ENCODE measurements at places on chromosomes 1 and 21.

GRCh38 chr1:46343705-46344104 lies 3.1 kb downstream of the NSUN4 start:
- DNase-seq = no peak

DNA sequence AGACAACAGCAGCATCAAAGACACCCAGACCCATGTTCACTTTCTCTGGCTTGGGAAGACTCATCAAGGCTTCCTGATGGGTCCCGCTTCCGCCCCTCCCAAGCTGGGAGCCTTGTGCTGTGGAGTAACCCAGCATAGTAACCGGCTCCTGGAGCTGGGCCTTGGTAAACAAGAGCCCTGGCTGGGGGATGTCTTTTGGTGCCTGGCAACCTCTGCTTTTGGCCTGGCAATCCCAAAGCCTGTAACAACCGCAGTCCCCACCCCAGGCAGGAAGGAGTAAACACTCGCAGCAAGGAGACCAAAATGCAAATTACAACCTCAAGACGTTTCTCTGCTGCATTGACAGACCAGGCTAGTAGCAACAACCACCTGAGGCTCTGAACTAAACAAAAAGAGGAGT lies 16.9 kb upstream of the THRAP3 start:
- DNase-seq = no peak

GRCh38 chr1:101316799-101317198 lies 80.0 kb downstream of the S1PR1 start:
- no peak for DNase-seq

DNA sequence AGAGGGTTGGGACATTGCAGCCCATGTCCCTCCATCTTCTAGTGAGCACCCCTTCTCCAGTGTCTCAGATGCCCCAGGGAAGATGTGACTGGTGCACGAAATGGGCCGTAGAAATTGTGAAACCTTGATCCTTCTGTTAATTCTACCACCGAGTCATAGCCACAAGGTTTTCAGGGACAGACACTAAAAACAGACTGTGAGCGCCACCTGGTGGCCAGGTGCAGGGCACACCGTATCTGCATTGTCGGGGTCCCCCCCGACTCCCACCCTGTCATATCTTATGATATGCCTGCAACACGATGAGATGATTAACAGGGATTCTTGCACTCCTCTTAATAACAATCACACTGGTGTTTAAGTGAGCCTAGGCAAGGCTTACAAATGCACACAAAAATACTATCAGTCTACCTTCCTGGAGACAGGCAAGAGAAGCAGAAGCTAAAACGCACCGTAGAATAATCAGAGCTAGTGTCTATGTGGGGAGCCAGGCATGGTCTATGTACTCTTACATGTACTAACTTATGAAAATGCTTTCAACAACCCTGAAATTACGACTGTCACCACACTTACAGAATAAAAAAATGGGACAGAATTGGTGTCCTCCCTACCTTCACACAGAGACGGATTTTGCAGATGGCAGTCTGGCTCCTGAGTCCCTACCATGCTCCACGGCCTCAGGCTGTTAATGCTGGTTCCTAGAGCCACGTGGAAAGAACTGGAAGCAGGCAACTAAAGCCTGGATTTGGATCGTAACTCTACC lies 57.9 kb downstream of the FHAD1 start:
- DNase-seq = no peak

- no peak for DNase-seq
Measured at GRCh38 chr21:29321217-29321616, 22.5 kb downstream of the BACH1 start.

GRCh38 chr1:1357871-1358432 lies 403 bp downstream of the MXRA8 start:
- no peak for DNase-seq

GRCh38 chr1:76285578-76286135 lies 211.1 kb downstream of the ST6GALNAC3 start:
- no peak for DNase-seq

GRCh38 chr1:186443638-186444037 lies 17.3 kb downstream of the PDC start:
- DNase-seq = no peak

- no peak for DNase-seq
Measured at GRCh38 chr1:152247316-152247715, 23.3 kb upstream of the HRNR start.

DNA sequence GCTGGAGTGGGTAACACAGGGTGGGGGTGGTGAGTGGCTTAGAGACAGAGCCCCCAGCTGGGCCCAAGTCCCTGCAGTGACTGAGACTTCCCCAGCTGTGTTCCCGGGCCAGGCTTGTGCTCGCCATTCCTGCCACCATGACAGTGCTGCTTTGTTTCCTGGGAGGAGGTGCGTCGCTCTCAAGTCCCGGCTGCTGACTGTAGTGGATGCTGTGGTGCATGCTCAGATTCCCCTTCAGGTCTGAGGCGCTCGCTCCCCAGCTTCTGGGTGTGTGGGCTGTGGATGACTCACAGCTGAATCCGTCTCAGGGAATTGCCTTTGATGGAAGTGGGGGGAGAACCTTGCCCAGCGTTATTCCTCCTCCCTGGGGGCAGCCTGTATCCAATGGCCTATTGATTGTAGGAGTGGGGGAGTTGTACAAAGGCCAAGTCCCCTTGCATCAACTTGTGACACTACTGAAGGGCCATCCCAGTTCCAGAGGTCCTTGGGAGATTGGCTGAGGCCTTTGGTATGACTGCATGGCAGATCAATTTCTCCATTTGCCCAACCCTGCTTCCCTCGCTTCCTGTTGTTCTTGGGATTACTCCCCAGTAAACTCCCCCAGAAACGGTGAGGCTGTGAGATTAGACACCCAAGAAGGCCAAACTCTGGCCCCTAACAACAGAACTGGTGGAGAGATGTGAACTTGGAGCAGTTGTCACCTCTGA lies 17.8 kb upstream of the POU3F1 start:
- DNase-seq = no peak

- DNase-seq = no peak
Measured at GRCh38 chr21:38995731-38996130, 187.5 kb downstream of the PSMG1 start.

DNA sequence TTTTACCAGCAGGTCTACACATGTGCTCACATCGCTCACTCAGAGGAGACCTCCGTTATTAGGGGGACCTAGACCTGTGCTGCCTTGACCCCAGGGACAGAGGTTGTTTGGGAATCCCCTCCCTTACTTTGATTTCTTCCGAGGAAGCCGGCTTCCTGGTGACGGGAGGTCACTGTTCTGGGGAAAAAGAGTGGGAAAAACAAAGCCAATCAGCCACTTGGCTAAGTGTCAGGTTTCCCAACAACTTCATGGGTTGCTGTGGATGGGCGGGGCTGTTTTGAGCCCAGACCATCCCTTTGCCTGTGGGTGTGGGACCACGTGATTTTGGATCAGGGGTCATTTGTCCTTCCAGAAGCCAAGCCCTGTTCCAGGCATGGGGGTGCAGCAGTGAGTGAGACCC lies 7.1 kb upstream of the KCNAB2 start:
- no peak for DNase-seq

GRCh38 chr1:221576268-221576667 lies 165.6 kb downstream of the DUSP10 start:
- no peak for DNase-seq

DNA sequence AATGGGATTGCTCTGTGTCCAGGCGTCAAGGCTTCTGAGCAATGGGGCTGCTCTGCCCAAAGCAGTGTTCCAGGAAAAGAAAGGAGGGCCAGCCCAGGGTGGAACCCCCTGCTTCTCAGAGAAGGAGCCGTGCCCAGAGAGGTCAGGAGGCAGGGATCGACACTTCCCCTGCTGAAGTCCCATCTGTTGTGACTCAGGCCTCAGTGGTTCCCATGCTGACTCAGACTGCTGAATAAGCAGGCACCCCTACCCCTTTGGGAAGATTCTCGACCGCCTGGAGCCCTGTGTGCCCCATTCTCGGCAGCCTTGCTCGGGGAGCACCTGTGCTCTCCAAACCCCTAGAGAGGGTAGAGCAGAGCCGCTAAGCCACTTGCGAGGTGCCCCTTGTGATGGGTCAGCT lies 23.9 kb downstream of the PKP1 start:
- no peak for DNase-seq

DNA sequence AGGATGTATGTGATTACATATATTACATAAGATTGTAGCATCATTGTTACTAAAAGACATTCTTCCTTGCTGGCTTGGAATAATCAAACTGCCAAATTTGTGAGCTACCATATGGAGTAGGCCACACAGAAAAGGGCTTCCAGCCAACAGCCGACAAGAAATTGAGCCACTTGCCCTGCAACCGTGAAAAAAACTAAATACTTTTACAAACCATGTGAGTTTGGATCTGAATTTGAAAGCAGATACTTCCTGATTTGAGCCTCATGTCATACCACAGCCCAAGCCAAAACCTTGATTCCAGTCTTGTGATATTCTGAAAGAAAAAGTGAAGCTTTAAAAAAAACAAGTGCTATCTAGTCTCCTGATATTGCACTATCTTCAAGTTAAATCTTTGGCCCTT lies 55.6 kb upstream of the PRMT6 start:
- DNase-seq = no peak

GRCh38 chr1:198858033-198858432 lies 219.2 kb downstream of the PTPRC start:
- DNase-seq = no peak

DNA sequence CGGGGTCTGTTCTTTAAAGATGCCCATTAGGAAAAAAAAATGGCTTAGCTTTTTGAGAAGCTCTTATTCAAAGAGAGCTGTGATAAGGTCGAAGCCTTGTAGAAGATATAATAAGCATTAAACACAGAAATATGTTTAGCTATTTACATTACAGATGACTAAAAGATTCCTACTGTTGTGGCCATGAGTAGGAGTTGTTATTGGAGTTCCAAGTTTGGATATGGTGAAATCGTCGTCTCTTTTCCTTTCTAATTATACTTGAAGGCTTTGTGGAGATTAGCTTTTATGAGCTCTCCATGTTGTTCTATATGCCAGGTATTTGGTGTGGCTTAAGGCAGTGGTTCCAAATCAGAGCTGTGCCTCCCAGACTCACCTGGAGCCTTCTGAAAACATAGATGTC lies 79.9 kb upstream of the LAMC2 start:
- DNase-seq = no peak

DNA sequence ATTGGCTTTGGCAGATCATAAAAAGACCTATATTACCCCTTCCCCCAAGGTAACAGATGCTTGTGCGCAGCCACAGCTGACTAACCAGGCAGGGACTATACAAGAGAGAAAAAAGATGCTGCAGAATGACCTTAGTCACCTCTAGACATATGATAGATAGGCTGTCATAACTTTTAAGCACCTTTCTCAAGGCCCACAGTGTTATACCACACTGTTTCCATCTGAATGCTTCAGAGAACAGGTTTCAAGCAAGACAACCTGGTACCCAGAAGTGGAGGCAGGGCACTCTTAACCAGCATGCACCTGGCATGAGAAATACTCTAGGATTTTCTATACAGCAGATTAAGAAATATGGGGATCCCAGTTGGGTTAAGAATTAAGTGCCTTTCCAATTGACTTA lies 12.8 kb upstream of the OVAAL start:
- no peak for DNase-seq

GRCh38 chr21:25462517-25462971 lies 144.7 kb downstream of the MRPL39 start:
- no peak for DNase-seq

GRCh38 chr1:24987875-24988557 lies 57.9 kb upstream of the RUNX3 start:
- DNase-seq = no peak

DNA sequence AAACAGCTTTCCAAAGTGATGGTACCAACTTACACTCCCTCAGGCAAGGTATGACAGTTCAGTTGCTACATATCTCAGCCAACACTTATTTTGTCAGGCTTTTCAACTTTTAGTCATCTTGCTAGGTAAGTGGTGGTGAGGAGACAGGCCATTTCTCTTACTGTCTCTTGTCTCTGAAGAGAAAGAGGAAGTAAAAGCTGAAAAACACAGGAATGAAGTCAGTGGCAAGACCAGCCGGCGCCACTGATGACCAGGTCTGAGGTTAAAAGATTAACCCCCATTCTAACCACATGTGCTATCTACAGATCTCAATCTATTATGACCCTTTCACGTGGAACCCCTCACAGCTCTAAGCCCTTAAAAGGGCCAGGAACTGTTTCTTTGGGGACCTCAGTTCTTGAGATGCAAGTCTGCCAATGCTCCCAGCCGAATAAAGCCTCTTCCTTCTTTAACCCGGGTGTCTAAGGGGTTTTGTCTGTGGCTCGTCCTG lies 4.2 kb downstream of the ADCY10 start:
- DNase-seq = no peak

- no peak for DNase-seq
Measured at GRCh38 chr21:32370998-32371766, 21.6 kb downstream of the URB1 start.

- DNase-seq = no peak
Measured at GRCh38 chr21:42193131-42193671, 25.7 kb upstream of the ABCG1 start.

DNA sequence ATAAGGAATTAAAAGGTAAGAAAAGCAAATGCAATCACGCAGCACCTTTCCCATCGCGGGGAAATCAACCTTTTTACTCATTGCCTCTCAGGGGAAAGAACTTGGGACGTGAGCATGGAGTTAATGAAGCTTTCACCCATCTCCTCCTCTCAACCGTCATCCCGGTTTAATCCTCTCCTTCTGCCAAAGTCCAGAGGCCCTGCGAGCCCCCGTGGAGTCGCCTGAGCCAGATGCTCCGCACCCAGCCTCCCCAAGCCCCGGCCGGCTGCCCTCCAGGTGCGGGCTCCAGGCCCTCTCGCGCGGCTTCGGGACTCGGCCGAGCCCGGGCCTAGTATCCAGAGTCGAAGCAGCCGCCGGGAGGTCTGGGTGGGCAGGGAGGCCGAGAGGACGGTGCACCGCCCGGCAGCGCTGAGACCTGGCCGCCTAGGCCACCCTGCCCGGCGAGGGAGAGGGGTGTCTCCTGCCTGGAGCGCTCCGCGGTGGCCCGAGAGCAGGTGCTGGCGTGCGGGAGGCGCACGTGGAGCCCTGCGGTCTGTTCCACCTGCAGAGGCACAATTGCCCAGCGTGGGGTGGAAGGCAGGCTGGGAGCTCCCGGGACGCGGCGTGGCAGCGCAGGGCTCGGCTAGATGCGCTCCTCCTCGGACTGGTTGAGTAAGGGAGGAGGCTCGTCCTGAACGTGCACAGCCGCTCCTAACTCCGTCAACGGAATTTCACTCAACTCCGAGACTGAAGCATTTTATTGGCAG lies 218.5 kb downstream of the SDCCAG8 start:
- DNase-seq = no peak

GRCh38 chr1:210695026-210695425 lies 366.3 kb downstream of the HHAT start:
- no peak for DNase-seq

DNA sequence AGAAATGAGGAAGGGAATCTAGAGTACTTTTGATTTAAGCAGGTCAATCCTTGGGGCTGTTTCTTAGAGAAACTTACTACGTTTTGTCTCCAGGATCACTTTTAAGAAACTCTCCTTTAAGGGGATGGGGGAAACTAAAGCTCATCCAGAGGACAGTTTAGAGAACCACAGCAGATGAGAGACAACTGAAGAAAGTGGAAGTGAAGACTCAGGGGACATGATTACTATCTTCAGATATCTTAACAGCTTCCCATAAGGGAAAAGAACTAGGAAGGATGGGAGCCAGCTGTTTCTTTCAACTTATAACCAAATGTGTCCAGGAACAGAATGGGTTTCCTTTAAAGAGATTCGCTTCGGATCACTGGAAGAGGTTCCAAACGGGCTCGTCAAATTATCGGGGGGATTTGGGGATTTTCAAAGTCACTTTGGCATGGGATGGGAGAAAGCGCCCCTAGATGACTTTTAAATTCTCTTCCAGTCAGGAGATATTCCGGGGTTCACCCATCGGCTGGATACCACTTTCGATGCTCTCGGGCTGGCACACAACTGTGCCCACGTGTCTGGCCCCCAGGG lies 1.2 kb downstream of the SCMH1 start:
- no peak for DNase-seq

GRCh38 chr1:113320272-113320671 lies 70.0 kb upstream of the MAGI3 start:
- no peak for DNase-seq
